ENCODE measurements at places on chromosomes 3 and 15. TPM values are rescaled to one million over a fixed set of nuclear protein-coding genes. Genes with fewer than 3 reads are reported as not detected.

EXOG gene
- polyA plus RNA-seq: 11.8 TPM

- DNase-seq: no peak
These were observed 156.7 kb downstream of the TMCO5A start for GRCh38 chr15:38091078-38091645.

GRCh38 chr3:37625051-37625450, 236.6 kb upstream of the CTDSPL start:
- no peak for DNase-seq

GRCh38 chr15:50797926-50798325, 32.4 kb upstream of the SPPL2A start:
- no peak for DNase-seq

- DNase-seq: no peak
These were observed 79.3 kb downstream of the RPL22L1 start for GRCh38 chr3:170790647-170791046.

DNA sequence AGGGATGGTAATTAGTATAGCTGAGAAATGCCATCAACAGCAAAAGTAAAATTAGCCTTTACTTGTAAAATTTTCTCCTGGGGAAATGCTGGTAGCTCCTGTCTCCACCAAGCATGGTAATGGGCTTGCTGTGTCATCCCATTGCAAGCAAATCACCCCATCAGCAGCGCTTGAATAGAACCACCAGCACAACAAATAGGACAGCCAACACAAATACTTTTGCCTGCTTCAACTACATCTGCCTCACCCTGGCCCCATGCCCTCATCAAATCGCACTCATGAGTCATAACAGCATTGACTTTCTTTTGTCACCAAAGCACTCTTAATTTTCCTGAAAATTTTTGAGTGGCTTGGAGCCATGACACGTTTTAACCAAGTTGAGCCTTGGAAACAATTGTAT, 52.6 kb downstream of the ERC2 start:
- no peak for DNase-seq

GRCh38 chr3:18586076-18586475, 160.9 kb upstream of the SATB1 start:
- no peak for DNase-seq
